Activated CD4-positive, CD25-positive, alpha-beta regulatory T cell treated with anti-CD3 and anti-CD28 coated beads, Interleukin-2, amount 50 U/mL, for 16 hours (primary cell): ENCODE measurements at places on chromosomes 12 and 14.

- DNase-seq = no peak
Observed at GRCh38 chr12:22480016-22480415, 64.3 kb downstream of the C2CD5 start.

GRCh38 chr12:73935817-73936216 lies 601.8 kb upstream of the ATXN7L3B start:
- DNase-seq = no peak

DNA sequence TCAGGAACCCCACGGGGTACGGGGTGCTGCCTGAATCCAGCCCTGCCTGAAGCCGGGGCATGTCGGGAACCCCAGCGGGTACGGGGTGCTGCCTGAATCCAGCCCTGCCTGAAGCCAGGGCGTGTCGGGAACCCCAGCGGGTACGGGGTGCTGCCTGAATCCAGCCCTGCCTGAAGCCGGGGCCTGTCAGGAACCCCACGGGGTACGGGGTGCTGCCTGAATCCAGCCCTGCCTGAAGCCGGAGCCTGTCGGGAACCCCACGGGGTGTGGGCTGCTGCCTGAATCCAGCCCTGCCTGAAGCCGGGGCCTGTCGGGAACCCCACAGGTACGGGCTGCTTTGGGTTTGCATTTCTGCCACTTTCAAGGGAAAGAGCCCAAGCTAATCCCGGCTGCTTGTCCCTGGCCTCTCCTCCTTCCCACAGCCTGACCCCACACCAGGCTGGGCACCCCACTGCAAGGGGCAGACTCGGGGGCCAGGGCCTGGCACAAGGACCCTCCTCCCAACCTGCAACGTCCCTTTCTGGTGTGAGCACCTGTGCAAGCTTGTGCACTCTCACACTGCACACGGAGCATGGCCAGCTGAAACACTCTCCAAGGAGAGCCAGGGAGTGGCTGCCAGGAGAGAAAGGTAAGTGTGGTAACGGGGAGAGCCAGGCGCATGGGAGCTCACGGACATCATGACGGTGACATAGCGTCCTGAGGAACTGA lies 5.6 kb upstream of the FBRSL1 start:
- no peak for DNase-seq

- no peak for DNase-seq
Observed at GRCh38 chr14:92546347-92547053, 32.9 kb downstream of the RIN3 start.

GRCh38 chr14:103124501-103125001 lies 1.3 kb downstream of the TNFAIP2 start:
- DNase-seq = no peak

- no peak for DNase-seq
Observed at GRCh38 chr14:39665075-39665475, 232.8 kb upstream of the FBXO33 start.

GRCh38 chr12:111596985-111597830 lies 1.9 kb downstream of the ATXN2 start:
- no peak for DNase-seq

- DNase-seq = no peak
Observed at GRCh38 chr12:51527966-51528365, 63.1 kb upstream of the SCN8A start.

DNA sequence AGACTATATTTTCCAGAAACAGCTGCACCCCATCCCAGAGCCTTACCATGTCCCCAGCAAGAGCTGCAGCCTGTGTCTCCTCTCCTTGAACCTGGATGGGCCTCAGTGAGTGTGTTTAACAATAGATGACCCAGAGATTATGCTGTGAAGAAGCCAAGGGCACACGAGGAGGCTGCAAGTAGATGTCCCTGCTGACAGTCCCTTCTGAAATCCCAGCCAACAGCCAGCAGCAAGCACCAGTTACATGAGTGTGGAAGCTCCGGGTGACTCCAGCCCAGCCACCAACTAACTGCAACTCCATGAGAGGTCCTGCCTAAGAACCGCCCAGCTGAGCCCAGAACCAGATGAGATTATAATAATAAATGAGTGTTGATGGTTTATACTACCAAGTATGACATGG lies 191.7 kb downstream of the BCL11B start:
- DNase-seq = no peak

DNA sequence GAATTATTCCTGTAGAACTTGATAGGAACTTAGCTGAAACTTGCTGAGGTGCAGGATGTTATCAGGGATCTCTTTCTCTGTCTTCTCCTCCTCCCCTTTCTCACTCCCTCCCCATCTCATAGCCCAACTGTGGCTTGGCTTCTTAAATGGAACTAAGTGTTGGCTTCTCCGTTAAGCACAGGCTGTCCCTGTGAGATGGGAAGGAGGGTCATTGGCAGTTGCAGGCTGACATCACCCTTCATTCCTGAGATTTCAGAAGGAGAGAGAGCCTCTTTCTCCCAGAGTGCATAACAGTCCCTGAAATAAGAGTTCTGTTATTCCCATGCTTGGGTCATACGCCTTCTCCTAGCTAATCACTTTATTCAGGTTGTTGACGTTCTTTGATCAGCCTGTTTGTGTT lies 162.0 kb downstream of the UNC79 start:
- no peak for DNase-seq

- DNase-seq = no peak
Observed at GRCh38 chr12:96500693-96501092, 11.3 kb downstream of the CFAP54 start.

GRCh38 chr14:103101257-103101962 lies 6.9 kb downstream of the EXOC3L4 start:
- no peak for DNase-seq

- DNase-seq = no peak
Observed at GRCh38 chr12:52837413-52837741, 3.3 kb upstream of the KRT79 start.

- DNase-seq = no peak
Observed at GRCh38 chr12:114903083-114903691, 219.2 kb upstream of the TBX3 start.

- DNase-seq = no peak
Observed at GRCh38 chr12:113359133-113359938, 949 bp downstream of the PLBD2 start.

GRCh38 chr14:104925855-104926609 lies 1.4 kb downstream of the PLD4 start:
- DNase-seq = no peak
